ENCODE measurements at places on chromosomes 12 and 14.

DNA sequence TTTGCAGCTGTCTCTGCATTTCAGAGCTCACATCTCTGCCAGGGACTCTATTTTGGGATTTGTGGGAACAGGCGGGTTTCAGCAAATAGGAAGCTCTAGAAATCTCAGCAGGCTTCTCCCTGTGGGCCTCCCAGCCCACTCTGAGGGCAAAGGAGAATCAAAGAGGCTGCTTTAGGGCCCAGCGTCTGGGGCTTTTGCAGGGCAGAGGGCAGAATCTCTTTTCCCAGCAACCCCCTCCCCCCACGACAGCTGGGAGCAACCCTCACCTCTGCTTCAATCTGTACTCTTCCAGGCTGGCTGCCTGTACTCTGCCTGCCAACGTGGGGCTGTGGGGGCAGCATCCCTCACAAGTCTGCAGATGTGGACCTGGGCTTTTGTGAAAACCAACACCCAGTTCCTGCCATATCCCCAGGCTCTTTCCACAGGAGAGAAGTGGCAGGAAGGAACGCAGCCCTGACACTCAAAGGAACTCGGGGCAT lies 529.6 kb upstream of the TBX3 start:
- no peak for DNase-seq

GRCh38 chr12:127925971-127926370 lies 341.0 kb upstream of the TMEM132C start:
- DNase-seq, result peak; percentile 27

- DNase-seq, result no peak
Observed at GRCh38 chr12:76866726-76867125, 12.1 kb downstream of the CSRP2 start.

- no peak for DNase-seq
Observed at GRCh38 chr12:52335598-52336262, 14.5 kb upstream of the KRT83 start.

DNA sequence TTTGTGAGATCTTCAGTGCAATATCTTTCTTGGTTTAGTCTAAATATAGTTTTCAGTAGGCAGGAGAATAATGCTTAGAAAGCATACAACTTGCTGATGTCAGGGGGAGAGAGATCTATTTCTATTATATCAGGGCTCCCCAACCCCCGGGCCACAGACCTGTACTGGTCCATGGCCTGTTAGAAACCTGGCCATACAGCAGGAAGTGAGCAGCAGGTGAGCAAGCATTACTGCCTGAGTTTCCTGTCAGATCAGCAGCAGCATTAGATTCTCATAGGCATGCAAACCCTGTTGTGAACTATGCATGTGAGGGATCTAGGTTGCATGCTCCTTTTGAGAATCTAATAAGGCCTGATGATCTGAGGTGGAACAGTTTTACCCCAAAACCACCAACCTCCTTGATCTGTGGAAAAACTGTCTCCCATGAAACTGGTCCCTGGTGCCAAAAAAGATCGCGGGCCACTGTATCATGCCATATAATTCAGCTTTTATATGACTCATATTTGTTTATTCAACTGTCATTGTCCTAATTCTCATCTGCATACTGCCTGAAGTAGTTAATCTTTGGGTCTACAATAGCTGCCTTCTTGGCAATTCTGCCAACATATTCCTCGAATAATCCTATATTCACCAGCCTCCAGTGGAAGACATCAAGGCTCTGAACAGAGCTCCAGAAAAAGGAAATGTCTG lies 163.6 kb upstream of the DYRK2 start:
- no peak for DNase-seq

- DNase-seq, result no peak
Observed at GRCh38 chr12:27906127-27906500, 66.4 kb downstream of the PTHLH start.

DNA sequence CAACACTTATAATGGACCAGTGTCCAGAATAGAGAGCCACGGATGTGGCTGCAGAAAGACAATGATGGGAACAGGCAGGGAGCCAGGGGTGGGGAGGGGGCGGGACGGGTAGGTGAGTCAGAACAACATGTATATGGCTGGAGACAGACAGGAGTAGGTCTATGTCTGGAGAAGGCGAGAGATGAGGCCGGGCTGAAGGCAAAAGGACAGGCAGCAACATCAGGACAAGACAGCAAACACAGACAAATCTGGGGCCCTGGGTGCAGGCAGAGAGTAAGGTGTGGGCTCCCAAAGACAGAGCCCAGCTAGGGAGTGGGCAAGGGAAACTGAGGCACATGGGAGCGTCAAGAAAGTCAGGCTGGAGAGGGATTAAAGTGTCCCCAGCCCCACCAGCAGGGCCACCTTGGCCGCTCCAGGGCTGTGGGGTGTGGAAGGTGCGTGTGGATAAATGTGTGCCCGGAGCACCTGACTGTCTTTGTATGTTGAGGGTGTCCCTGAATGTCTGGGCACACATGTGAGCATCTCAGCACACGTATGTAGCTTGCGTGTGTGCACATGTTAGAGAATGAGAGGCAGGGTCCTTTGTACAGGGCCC lies 44.1 kb downstream of the FAM222A start:
- no peak for DNase-seq

GRCh38 chr12:3692616-3693365 lies 60.1 kb downstream of the CRACR2A start:
- DNase-seq, result no peak

- DNase-seq, result no peak
Observed at GRCh38 chr12:53496752-53497032, 2.6 kb downstream of the MAP3K12 start.

DNA sequence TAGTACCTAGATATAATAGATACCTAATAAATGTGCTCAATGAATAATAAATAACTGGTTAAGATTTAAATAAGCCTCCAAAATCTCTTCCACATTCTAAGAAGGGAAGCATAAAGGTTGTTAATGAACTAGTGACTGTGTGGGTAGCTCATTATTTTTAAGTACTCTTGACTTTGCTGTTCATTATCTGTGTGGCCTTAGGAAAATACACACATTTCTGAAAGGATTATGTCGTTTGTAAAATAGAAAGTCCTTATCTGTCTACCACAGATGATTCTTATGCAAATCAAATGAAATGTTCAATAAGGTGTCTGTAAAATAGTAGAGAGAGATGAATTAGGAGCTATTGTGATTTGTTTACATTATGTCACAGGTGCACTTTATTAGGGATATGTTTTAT lies 119.5 kb downstream of the LRRK2 start:
- no peak for DNase-seq

DNA sequence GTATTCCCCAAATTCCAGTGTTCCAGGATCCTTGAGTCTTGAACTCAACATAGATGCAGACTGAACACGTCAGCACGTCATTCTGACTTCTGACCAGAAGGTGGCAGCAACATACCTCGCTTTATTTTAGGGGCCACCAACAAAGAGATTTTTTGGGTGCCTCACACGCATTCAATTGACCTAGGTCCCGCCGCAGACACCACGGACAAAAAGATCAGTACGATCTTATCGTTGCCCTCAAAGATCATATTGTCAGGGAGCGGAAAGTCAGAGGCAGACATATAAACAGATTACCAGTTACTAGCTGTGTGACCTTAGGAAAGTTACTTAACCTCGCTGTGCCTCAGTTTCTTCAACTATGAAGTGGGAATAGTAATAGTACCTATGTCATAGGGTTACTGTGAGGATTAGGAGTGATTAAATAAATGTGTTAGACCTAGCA lies 6.5 kb upstream of the PRPH start:
- DNase-seq, result no peak

DNA sequence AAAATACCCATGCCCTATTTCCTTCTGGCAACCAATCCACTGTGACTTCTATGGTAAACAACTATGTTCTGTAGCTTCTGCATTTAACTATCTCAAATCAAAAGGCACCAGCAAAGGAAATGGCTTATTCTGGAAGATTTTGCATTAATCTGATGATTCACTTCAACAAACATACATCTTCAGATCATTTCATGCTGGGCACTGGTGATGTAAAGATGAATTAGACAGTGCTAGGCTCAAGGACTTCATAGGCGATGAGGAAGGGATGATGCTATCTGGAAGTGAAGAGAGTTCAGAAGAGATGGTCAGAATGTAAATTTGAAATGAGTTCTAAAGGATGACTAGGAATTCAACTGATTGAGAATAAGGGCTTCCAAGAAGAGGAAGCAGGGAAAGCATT lies 363.3 kb downstream of the PAWR start:
- DNase-seq, result no peak

DNA sequence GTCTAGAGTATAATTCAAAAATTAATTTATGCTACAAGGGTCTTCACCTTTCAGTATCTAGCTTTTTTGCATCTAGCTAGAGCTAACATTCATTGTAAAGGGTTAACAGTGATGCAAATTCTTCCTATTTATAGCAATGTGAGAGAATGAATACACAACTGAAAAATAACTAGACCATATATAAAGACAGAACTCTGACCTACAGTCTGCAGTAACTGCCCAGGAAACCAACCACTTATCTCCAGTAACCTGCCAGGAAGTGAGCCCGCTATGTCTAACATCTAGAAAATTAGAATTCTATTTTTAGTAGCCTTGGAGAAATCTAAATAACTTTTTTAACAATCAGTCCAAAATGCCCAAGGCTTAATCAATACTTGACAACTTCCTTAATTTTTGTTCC lies 1021.9 kb downstream of the LRFN5 start:
- DNase-seq, result no peak

DNA sequence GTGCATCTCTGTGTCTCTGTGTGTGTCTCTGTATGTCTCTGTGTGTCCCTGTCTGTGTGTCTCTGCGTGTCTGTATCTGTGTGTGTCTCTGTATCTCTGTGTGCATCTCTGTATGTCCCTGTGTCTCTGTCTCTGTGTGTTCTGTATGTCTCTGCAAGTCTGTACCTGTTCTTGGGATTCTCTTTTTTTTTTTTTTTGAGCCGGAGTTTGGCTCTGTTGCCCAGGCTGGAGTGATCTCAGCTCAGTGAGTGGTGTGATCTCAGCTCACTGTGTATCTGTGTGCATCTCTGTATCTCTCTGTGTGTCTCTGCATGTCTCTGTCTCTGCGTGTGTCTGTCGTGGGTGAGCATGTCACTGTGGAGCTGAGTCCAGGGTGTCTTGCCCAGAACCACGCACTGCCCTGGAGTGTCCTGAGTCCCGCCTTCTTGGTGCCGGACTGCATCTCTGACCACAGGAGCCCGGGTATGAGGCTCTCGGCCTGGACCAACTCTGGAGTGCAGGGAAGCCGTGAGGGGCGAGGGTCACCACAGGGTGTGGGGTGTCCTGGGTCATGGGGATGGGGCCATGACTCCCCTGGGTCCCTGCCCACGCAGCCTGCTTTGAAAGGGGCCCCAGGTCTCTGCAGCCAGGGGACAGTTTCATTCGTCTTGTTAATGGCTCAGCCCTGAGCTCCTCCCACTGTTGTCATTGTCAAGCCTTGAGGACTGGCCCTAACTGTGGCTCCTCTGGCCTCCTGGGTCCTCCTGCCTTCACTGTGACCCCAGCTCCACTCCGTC lies 11.8 kb downstream of the MYL2 start:
- DNase-seq, result no peak

- no peak for DNase-seq
Observed at GRCh38 chr12:96099421-96099820, 64.0 kb upstream of the LTA4H start.

DNA sequence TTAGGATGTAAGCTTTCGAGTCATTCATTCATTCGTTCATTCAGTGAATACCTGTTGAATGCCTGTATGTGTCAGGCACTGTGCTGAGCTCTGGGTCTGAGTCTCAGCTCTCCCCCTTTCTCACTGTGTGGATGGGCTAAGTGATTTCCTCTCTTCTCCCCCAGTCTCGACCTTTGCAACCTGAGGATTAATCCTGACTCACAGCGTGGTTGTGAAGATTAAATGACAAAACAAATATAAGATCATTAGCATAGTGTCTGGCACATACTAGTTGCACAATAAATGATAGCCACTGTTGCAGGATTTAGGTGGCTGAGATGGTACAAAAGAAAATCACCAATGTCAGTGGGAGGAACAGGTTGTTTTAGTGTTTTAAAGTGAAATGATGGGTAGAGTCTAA lies 136.7 kb downstream of the GPR135 start:
- DNase-seq, result no peak

DNA sequence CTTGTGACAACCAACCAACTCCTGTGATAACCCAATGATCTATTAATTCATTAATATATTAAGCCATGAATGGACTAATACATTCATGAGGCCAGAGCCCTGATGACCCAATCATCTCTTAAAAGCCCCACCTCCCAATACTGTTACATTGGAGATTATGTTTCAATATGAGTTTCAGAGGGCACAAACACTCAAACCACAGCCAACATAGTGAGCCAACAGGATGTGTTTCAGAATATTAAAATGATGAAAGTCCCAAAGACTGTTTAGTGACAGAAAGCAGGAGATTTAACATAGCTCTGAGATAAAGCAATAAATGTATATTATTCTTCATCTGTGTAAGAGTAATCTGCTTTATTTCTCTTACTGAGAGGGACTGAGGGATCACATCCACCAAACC lies 71.7 kb downstream of the PTPRO start:
- DNase-seq, result no peak

DNA sequence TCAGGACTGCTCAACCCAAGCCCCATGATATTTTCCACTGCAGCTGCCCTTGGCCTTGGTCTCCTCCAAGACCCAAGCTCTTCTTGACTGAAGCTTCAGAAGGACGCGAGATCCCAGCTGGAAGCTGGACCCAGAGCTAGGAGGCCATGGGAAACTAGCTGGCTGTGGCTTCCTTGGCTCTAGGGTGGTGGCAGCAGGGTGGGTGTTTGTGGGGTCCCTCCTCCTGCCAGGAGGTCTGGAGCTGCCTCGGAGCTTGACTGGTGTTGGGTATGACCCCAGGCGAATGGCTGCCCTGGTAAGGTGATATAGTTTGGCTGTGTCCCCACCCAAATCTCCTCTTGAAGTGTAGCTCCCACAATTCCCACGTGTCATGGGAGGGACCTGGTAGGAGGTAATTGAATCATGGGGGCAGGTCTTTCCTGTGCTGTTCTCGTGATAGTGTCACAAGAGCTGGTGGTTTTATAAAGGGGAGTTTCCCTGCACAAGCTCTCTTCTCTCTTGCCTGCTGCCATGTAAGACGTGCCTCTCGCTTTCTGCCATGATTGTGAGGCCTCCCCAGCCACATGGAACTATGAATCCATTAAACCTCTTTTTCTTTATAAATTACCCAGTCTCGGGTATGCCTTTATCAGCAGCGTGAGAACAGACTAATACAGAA lies 51.4 kb downstream of the TRPV4 start:
- no peak for DNase-seq

DNA sequence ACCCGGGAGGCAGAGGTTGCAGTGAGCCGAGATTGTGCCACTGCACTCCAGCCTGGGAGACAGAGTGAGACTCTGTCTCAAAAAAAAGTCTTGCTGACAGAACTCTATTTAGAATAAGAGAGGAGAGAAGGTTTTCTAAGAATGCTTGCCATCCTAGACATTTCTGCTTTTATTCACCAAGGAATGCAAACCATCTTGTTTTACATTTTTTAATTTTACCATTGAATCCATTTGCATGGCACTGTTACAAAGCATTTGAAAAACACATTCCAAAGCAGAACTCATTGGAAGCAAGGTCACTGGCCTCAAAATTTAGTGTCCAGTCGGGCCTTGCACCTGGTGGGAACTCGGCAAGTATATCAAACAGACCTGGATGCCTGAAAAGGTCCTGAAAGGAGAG lies 44.2 kb upstream of the RASSF3 start:
- DNase-seq, result no peak

- DNase-seq, result no peak
Observed at GRCh38 chr12:50507930-50508329, 3.1 kb downstream of the DIP2B start.
